ENCODE measurements at places on chromosomes 3 and 15. TPM values are rescaled to one million over a fixed set of nuclear protein-coding genes. Genes with fewer than 3 reads are reported as not detected.
A peak's percentile ranks its signal among the peaks of the same experiment; 100 is the strongest.

DNA sequence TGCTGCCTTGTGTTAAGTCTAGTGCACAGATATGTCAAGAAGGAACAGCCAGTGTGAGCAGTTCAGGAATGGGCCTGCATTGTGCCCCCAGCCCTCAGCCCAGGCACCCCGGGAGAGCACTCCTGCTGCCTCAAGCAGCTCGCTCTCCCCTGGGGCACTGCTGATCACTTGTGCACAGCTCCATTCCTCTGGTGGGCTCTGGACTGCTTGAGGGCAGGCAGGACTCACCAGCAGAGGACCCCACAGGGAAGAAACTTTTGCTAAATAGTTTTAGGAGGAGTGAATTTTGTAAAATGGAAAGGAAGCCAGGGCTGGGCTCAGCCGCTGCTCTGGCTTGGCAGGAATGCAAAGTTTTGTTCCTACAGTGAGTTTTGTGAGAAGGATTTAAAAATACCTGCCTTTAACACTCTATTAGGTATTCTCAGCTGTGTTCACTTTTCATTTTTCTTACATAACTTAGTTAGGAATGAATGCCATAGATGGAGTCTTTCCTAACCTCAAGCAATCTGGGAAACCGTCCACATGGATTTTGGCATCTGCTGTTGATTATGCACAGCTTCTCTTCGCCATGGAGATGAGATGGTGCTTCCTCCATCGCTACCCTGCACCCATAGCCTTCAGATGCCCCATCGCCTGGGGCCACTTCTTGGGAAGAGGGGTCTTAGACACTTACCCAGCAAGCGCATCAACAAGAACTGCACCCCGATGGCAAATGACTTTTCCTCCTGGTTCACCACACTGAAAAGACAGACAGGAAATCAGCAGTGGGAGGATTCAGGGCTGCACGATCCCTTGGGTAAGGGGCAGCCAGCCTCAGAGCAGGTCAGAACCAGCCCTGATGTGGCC is 42.3 kb upstream of the RAB6B start:
- H3K36me3 ChIP-seq: no peaks in the 10 kb centered on the region
- H3K4me3 ChIP-seq: no peak overlapping the region

SERINC4 gene
- total RNA-seq: not detected

OCA2 gene
- not detected for total RNA-seq

- no peak overlapping the region for H3K27ac ChIP-seq
- no peak for DNase-seq
These were observed 51.0 kb upstream of the MYZAP start for GRCh38 chr15:57540736-57541135.

- no peaks in the 10 kb centered on the region for H3K36me3 ChIP-seq
- DNase-seq: peak; percentile 80
These were observed 91.3 kb downstream of the TMEM266 start for GRCh38 chr15:76150971-76151598.

CELSR3 gene
- total RNA-seq: 2.6 TPM

DNA sequence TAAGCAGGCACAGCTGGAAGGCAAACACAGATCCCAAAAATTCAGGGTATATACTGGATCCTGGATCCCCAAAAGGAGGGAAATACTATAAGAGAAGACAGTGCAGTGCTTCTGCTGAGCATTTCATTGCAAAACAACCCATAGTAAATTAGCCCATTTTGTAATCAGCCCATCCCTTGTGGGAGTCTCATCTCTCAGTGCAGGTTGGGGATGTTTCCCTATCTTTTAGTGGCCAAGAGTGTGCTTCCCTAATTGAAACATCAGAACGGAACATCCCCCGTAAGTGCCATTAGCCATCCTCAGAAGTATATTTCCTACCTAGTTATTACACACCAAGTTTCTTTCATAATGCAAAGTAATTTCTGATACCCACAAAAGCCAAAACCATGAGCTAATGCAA is 11.2 kb upstream of the MTMR14 start:
- no peak for DNase-seq
- H3K4me1 ChIP-seq: no peaks in the 10 kb centered on the region
- no peak overlapping the region for H3K4me3 ChIP-seq
- no peaks in the 10 kb centered on the region for H3K36me3 ChIP-seq
- no peak overlapping the region for H3K27ac ChIP-seq
- no peaks in the 10 kb centered on the region for H3K27me3 ChIP-seq

DNA sequence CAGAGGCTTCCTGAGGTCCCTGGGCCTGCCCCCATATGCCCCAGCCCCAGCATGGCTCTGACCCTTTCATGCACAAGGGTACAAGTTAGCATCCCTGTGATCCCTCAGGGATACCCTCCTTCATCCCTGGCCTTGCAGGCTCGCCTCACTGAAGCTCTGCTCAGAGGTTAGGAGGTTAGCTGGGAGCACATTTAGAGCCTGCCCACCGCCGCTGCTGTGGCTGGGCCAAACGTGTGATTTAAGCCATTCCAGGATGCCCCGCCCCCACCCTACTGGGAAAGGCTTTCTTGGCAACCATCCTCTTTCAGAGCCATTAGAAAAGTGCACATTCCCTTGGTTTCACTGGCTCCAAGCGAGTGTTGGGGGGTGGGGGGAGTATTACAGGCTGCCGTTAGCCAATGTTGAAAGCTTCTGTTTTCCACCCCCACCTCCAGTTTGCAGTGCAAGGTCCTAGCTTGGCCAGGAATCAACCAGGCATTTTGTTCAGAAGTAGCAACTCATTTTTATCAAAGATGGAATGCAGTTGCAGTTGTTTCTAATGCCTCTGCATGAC is 6.3 kb upstream of the HES1 start:
- H3K36me3 ChIP-seq: no peaks in the 10 kb centered on the region
- H3K4me3 ChIP-seq: no peak overlapping the region
- DNase-seq: no peak
- H3K27me3 ChIP-seq: no peaks in the 10 kb centered on the region

DNA sequence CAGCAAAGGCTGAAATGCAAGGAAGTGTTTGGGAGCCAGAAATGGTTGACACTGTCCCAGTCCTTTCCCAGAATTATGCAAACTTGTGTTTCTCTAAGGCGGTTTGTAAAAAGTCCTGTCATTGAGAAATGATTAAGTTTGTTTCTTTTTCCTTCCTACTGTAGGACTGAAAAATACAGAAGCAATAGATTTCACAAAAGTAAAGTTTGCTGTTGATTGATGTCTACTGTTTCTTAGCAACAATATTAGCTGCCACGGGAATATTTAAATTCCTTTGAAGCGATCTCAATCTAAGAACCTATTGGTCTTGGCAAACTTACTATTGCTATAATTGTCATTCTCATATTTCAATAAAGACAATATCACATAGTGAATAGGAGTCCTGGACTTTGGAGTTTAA is 100.7 kb upstream of the IL12A start:
- no peaks in the 10 kb centered on the region for H3K27me3 ChIP-seq
- H3K4me3 ChIP-seq: no peak overlapping the region
- no peaks in the 10 kb centered on the region for H3K36me3 ChIP-seq
- H3K4me1 ChIP-seq: no peaks in the 10 kb centered on the region

- DNase-seq: no peak
- H3K27me3 ChIP-seq: no peaks in the 10 kb centered on the region
- H3K27ac ChIP-seq: no peak overlapping the region
- H3K36me3 ChIP-seq: no peaks in the 10 kb centered on the region
- H3K4me1 ChIP-seq: peaks cover 12% of the 10 kb centered on the region
These were observed 1.0 kb upstream of the RBPMS2 start for GRCh38 chr15:64776402-64776786.

TBCCD1 gene
- 14.0 TPM for total RNA-seq

SCN5A gene
- not detected for total RNA-seq

- no peaks in the 10 kb centered on the region for H3K27me3 ChIP-seq
- H3K27ac ChIP-seq: no peak overlapping the region
- no peak overlapping the region for H3K4me3 ChIP-seq
These were observed 96.6 kb downstream of the ABHD5 start for GRCh38 chr3:43787330-43787729.

GFM1 gene
- total RNA-seq: 25.4 TPM

FAM240A gene
- total RNA-seq: not detected

GRCh38 chr3:50617911-50618481 is 1.0 kb downstream of the MAPKAPK3 start:
- DNase-seq: no peak
- peaks cover 47% of the 10 kb centered on the region for H3K4me1 ChIP-seq
- H3K27ac ChIP-seq: peak overlapping the region; percentile 87
- peak overlapping the region; percentile 90 for H3K4me3 ChIP-seq

GABRR3 gene
- total RNA-seq: not detected

DNA sequence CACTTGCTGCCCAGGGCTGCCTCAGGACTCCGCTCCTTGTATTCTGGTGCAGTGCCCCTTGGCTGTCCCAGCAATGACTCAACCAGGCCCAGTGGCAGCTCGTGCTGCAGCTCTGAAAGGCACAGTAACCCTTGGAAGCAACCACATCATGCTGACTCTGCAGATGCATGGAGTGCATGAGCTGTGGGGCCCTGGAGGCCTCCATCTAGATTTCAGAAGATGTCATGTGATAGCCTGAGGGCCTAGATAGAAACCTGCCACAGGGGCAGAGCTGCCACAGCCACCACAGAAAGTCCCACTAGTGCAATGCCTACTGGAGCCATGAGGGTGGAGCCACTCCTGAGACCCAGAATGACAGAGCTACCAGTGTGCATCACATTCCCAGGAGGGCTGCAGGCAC is 117.1 kb upstream of the SMAD3 start:
- H3K4me3 ChIP-seq: no peak overlapping the region
- DNase-seq: no peak
- no peaks in the 10 kb centered on the region for H3K36me3 ChIP-seq
- H3K27ac ChIP-seq: no peak overlapping the region
- no peaks in the 10 kb centered on the region for H3K4me1 ChIP-seq
- no peaks in the 10 kb centered on the region for H3K27me3 ChIP-seq

DNA sequence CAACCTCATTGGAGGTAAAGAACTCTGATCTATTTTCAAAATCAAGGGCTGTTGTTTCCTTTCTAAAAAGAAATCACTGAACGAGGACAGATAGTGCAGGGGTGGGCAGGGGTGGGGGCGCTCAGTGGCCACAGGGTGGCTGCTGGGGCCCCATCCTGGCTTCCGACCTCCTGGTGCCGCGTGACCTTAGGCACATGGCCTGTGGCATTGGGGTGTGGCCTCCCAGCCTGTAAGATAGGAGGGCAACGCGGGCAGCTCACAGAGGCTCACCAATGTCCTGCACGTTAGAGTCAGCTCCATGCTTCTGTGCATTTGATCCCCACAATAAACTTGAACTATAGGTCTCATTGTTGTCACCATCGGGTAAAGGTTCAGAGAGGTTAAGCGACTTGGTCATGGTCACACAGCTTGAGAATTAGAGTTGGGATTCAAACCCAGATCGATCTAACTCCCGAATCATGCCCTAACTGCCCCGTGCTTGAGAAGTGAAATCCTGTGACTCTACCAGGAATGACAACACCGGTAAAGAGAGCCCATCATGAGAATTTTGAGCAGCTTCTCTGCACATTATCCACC is 148.0 kb upstream of the SLC6A11 start:
- no peak for DNase-seq
- H3K4me1 ChIP-seq: no peaks in the 10 kb centered on the region
- H3K4me3 ChIP-seq: no peak overlapping the region

GRCh38 chr15:47673232-47673761 is 44.0 kb upstream of the SEMA6D start:
- no peak for DNase-seq
- H3K27me3 ChIP-seq: no peaks in the 10 kb centered on the region
- no peak overlapping the region for H3K4me3 ChIP-seq
- H3K27ac ChIP-seq: no peak overlapping the region
- H3K4me1 ChIP-seq: no peaks in the 10 kb centered on the region

PAQR9 gene
- total RNA-seq: 0.26 TPM

GOLGA6A gene
- not detected for total RNA-seq

GRCh38 chr3:192121923-192122322 is 605.4 kb downstream of the FGF12 start:
- H3K27ac ChIP-seq: no peak overlapping the region
- no peaks in the 10 kb centered on the region for H3K36me3 ChIP-seq
- no peaks in the 10 kb centered on the region for H3K27me3 ChIP-seq

DNA sequence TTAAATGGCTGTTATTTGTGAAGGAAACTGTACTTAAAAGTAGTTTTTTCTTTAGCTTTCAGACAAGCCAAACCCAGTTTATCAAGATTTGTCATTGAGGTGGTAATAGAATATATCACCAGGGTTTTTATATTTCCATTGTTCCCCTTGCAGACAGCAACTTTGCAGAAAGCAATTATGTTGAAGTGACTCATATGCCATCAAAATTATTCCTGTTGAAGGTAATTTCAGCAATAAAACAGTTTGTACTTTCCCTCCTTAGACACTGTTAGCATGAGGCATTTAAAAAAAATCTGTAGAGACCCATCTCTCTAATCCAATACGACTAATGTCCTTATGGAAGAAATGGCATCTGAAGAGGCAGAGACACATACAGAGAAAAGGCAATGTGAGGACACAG is 219.0 kb downstream of the NFKBIZ start:
- no peaks in the 10 kb centered on the region for H3K4me1 ChIP-seq
- no peaks in the 10 kb centered on the region for H3K27me3 ChIP-seq
- H3K36me3 ChIP-seq: no peaks in the 10 kb centered on the region
- no peak overlapping the region for H3K4me3 ChIP-seq

DNA sequence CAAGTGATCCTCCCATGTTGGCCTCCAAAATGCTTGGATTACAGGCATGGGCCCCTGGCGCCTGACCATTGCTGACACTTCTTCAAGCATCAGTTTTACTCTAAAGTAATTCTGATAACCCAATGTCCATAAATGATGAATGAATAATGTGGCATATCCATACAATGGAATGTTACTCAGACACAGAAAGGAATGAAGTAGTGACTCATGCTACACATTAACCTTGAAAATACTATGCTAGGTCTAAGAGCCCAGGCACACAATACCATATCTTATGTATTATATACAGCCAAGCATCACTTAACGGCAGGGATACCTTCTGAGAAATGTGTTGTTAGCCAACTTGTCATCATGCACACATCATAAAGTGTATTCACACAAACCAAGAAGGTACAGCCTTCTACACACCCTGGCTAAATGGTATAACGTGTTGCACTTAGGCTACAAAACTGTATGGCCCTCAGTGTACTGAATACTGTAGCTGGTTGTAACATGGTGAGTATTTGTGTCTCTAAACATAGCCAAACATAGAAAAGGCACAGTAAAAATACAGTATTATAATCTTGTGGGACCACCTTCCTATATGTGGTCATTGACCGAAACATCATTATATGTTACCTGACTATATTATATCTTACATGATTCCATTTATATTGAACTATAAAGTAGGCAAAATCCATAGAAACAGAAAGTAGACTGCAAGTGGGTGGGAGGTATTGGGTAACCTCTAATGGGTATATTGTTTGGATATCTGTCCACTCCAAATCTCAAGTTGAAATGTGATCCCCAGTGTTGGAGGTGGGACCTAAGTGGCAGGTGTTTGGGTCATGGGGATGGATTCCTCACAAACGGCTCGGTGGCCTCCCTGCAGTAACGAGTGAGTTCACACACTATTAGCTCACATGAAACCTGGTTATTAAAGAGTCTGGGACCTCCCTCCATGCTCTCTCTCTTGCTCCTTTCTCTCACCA is 31.4 kb downstream of the MKRN2 start:
- H3K27ac ChIP-seq: no peak overlapping the region
- peaks cover 33% of the 10 kb centered on the region for H3K36me3 ChIP-seq
- no peaks in the 10 kb centered on the region for H3K27me3 ChIP-seq
- H3K4me3 ChIP-seq: no peak overlapping the region
- peaks cover 12% of the 10 kb centered on the region for H3K4me1 ChIP-seq

Data from body of pancreas (tissue), 4 donors.